Neural progenitor cell (in vitro differentiated cells): ENCODE measurements at places on chromosomes 6 and 20. TPM values are rescaled to one million over a fixed set of nuclear protein-coding genes. Genes with fewer than 3 reads are reported as not detected.

The ESF1 gene
- total RNA-seq = 14.8 and 29.1 TPM in 2 replicates

DNA sequence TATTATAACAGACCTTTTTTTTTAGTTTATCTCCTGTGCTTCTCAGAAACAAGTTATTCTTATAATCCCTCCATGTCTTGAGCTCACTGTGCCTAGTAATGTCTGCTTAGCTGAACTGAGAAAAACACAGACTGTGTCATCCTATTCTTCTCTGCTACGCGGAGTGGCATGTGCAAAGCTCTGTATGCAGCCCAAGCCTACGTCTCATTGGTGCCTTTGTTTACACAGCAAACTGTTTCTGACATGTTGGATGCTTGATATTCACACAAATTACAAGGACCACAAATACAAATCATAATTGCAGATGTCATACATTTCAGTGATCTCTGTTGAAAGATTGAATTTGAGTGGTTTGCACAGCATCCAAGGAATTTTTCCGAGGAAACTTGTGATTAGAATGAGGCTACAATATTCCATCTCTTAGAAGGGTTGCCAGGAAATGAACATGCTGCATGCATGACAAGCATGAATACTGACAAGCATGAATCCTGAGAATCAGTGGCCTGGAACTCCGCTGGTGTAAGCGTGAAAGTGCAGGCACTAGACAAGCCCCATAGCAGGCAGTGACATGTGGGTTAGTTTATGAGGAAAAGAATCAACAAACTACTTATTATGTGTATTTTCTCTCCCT lies 128.4 kb upstream of the SGK1 start:
- H3K4me3 ChIP-seq = no peak overlapping the region
- H3K36me3 ChIP-seq = no peaks in the 10 kb centered on the region
- H3K4me1 ChIP-seq = no peaks in the 10 kb centered on the region
- no peak for DNase-seq
- H3K27me3 ChIP-seq = no peaks in the 10 kb centered on the region
- H3K27ac ChIP-seq = no peak overlapping the region

DNA sequence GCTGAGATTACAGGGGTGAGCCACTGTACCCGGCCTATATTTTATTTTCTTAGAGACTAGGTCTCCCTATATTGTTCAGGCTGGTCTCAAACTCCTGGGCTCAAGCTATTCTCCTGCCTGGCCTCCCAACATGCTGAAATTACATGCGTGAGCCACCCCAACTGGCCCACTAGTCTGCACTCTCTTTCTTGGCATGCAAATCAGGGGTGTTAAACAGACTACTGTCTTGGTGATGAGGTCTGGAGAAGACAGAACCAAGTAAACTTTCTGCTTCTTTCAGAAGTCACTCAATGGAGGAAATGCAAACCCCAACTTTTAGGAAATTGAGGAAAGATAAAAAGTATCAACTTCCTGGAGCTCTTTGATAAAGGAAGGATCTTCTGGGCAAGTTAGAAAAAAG lies 8.0 kb upstream of the TUBB2B start:
- H3K4me1 ChIP-seq = peaks cover 10% of the 10 kb centered on the region
- H3K36me3 ChIP-seq = no peaks in the 10 kb centered on the region
- no peak for DNase-seq
- H3K4me3 ChIP-seq = no peak overlapping the region

The IFT52 gene
- total RNA-seq = 69.8 and 87.9 TPM in 2 replicates

DNA sequence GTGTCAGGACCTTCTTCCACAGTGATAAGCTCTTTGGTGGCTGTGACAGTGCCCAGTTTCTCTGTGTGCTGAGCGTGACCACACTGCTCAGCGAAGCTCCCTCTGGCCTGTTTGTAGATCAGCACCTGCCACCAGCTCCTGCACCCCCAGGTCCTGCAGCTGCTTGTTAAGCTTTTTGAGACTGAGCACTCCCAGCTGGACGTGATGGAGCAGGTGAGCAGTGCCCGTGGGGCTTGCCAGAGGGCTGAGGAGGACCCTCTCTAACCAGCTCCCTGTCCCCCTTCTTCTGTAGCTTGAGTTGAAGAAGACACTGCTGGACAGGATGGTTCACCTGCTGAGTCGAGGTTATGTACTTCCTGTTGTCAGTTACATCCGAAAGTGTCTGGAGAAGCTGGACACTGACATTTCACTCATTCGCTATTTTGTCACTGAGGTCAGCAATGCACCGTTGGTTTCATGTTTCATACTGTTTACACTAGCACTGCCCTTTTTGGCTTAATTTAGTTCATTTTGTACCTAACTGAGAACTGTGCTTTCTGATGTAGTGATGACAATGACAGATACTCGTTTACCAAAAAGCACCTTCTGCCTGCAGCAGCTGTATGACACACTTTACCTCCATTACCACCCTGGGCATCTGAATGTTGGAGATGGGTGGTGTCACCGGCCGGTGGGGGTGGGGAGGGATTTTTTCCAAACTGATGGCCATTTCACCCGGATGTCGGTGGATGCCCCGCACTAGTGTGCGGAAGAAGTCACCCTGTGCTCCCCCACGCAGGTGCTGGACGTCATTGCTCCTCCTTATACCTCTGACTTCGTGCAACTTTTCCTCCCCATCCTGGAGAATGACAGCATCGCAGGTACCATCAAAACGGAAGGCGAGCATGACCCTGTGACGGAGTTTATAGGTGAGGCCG lies 12.5 kb downstream of the NELFCD start:
- peaks cover 9% of the 10 kb centered on the region for H3K36me3 ChIP-seq
- H3K27ac ChIP-seq = no peak overlapping the region
- no peaks in the 10 kb centered on the region for H3K27me3 ChIP-seq
- DNase-seq = no peak
- no peak overlapping the region for H3K4me3 ChIP-seq

- no peaks in the 10 kb centered on the region for H3K27me3 ChIP-seq
- peaks cover 6% of the 10 kb centered on the region for H3K4me1 ChIP-seq
- DNase-seq = no peak
- H3K4me3 ChIP-seq = no peak overlapping the region
These were observed 63.7 kb upstream of the CCN6 start for GRCh38 chr6:111990214-111990613.

DNA sequence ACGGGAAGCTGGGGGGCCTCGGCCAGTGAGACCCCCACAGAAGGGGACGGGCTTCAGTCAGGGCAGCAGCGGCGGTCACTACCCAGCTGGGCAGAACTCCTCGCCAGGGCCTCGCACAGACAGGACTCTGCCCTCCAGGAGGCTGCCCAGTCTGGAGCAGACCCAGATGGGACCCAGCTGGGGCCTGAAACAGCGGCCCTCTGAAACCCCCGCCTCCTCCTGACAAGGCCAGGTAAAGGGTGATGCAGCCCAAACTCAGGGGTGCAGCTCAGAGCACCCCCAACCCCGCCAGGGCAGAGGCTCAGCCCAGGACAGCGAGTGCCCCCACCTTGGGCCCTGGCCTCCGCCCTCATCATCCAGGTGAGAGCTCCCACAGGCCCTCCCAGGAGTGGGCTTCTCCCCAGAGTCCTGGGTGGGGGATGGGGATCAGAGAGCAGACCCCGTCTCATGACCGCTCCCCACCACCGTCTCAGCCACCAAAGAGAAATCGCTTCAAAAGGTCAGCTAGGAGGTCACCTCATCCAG lies 2.2 kb downstream of the EEF1A2 start:
- H3K27ac ChIP-seq = no peak overlapping the region
- H3K36me3 ChIP-seq = no peaks in the 10 kb centered on the region
- H3K4me1 ChIP-seq = no peaks in the 10 kb centered on the region
- H3K27me3 ChIP-seq = peaks cover 66% of the 10 kb centered on the region

- peaks cover 6% of the 10 kb centered on the region for H3K4me1 ChIP-seq
- DNase-seq = no peak
- H3K36me3 ChIP-seq = no peaks in the 10 kb centered on the region
- no peak overlapping the region for H3K27ac ChIP-seq
These were observed 8.7 kb downstream of the MAFB start for GRCh38 chr20:40680161-40680959.

DNA sequence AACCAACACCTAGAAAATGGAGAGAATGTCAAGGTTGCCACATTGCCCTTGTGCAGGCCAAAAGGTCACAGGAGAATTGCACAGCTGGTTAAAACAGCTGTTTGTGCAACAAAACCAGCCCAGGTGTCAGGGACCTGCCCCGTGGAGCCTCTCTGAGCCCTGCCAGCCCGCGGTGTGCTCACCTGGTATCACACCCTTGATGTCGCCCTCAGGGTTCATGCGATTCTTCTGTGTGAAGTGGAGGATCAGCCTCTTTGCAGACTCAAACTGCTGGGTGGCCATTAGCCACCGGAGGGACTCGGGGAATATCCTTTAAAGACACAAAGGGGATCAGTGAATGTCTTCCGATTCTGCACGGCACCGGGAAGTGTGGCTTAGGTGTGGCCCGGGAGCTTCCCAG lies 39.2 kb downstream of the PSMG4 start:
- peaks cover 16% of the 10 kb centered on the region for H3K4me1 ChIP-seq
- no peaks in the 10 kb centered on the region for H3K36me3 ChIP-seq
- no peak overlapping the region for H3K27ac ChIP-seq
- no peak for DNase-seq

DNA sequence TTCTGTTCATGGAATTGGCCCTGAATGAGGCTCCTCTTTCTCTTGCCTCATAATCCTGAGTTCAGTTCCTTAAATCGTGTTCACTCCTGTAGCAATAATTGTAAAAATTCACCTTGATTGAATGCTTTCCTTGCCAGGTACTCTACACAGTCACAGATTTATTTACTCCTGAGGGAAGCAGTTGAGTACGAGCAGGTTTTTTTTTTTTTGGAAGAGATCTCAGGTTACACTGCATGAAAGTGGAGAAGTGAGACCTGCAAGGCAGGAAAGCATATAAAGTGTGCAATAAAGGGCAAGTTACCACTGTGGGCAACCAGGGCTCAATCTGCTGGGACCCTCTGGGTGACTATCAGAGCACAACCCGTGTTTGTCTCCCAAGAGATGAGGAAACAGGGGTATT lies 93.0 kb upstream of the DOK5 start:
- no peak overlapping the region for H3K27ac ChIP-seq
- no peaks in the 10 kb centered on the region for H3K36me3 ChIP-seq

The CDH4 gene
- total RNA-seq = 2.9 and 6.5 TPM in 2 replicates

The KIF13A gene
- 26.0 and 29.0 TPM in 2 replicates for total RNA-seq

GRCh38 chr6:128067446-128068118 lies 166.7 kb upstream of the THEMIS start:
- no peaks in the 10 kb centered on the region for H3K27me3 ChIP-seq
- H3K4me1 ChIP-seq = peaks cover 15% of the 10 kb centered on the region
- no peak overlapping the region for H3K4me3 ChIP-seq

DNA sequence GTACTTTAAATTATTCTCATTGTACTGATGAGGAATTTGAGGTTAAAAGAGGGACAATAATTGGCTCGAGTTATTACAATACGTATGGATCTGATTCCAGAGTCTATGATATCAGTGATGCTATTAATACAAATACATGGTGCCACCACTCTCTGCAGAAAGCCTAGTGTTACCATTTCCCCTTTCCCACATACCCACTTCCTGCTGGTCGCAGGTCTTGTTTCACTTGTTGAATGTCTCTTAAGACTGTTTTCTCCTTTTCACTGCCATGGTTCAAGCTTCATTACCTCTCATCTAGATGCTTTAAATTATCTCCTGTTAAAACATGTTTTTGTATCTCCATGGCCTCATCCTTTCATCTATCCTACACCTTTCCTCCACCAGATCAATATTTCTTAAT lies 62.0 kb downstream of the FHL5 start:
- no peaks in the 10 kb centered on the region for H3K27me3 ChIP-seq
- H3K27ac ChIP-seq = no peak overlapping the region
- no peak for DNase-seq
- H3K4me1 ChIP-seq = no peaks in the 10 kb centered on the region
- no peak overlapping the region for H3K4me3 ChIP-seq

GRCh38 chr6:166440106-166440505 lies 57.4 kb upstream of the MPC1 start:
- H3K27ac ChIP-seq = no peak overlapping the region
- H3K36me3 ChIP-seq = no peaks in the 10 kb centered on the region
- H3K4me1 ChIP-seq = no peaks in the 10 kb centered on the region
- DNase-seq = no peak
- no peaks in the 10 kb centered on the region for H3K27me3 ChIP-seq
- H3K4me3 ChIP-seq = no peak overlapping the region

DNA sequence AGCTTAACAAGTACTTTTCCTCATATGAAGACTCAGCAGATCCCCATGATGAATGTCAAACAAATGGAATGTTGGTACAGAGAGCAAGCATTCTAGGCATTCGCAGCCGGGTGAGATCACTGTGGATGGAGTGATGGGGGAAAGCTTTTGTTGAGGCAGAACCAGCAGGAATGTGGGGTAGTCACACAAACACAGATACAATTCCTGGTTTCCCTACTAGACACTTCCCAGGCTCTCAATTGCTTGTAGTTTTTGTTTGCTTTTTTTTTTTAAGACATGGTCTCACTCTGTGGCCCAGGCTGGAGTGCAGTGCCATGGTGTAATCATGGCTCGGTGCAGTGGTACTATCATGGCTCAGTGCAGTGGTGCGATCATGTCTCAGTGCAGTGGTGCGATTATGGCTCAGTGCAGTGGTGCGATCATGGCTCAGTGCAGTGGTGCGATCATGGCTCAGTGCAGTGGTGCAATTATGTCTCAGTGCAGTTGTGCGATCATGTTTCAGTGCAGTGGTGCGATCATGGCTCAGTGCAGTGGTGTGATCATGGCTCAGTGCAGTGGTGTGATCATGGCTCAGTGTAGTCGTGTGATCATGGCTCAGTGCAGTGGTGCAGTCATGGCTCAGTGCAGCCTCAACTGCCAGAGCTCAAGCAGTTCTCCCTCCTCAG lies 15.4 kb upstream of the IER3 start:
- H3K27ac ChIP-seq = no peak overlapping the region
- H3K27me3 ChIP-seq = no peaks in the 10 kb centered on the region
- H3K36me3 ChIP-seq = no peaks in the 10 kb centered on the region
- peaks cover 16% of the 10 kb centered on the region for H3K4me1 ChIP-seq
- DNase-seq = peak; percentile 28
- no peak overlapping the region for H3K4me3 ChIP-seq

DNA sequence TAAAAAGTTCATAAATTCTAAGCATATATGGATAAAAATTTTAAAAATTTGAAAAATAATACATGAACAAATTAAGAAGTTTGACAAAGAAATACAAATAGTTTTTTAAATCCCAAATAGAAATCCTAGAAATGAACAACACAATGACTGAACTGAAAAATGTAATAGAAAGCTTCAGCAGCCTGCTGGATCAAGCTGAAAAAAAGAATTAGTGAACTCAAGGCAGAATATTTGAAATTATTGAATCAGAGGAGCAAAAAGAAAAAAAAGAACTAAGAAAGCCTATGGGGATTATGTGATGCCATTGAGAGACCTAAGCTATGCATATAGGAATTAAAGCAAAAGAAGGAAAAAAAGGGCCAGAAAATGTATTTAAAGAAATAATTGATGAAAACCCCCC lies 39.9 kb upstream of the TFB1M start:
- no peaks in the 10 kb centered on the region for H3K36me3 ChIP-seq
- no peak overlapping the region for H3K4me3 ChIP-seq
- DNase-seq = no peak
- H3K27ac ChIP-seq = no peak overlapping the region
- H3K27me3 ChIP-seq = no peaks in the 10 kb centered on the region
- H3K4me1 ChIP-seq = no peaks in the 10 kb centered on the region
